ENCODE measurements at places on chromosomes 5 and 9. TPM values are rescaled to one million over a fixed set of nuclear protein-coding genes. Genes with fewer than 3 reads are reported as not detected.
A peak's percentile ranks its signal among the peaks of the same experiment; 100 is the strongest.

F2R gene
- total RNA-seq, result 7.1 TPM

LCN10 gene
- 1.6 TPM for total RNA-seq

IL4 gene
- not detected for total RNA-seq

CAMK2A gene
- 0.19 TPM for total RNA-seq

PCDHA11 gene
- total RNA-seq, result 0.91 TPM

TMCO6 gene
- 8.3 TPM for total RNA-seq

PIP5K1B gene
- total RNA-seq, result 5.3 TPM

KIF2A gene
- total RNA-seq, result 14.0 TPM

- H3K27me3 ChIP-seq, result no peaks in the 10 kb centered on the region
- H3K27ac ChIP-seq, result no peak overlapping the region
- peaks cover 18% of the 10 kb centered on the region for H3K4me1 ChIP-seq
- no peak overlapping the region for H3K4me3 ChIP-seq
Measured at GRCh38 chr5:115460472-115460871, 84.1 kb downstream of the FEM1C start.

DNA sequence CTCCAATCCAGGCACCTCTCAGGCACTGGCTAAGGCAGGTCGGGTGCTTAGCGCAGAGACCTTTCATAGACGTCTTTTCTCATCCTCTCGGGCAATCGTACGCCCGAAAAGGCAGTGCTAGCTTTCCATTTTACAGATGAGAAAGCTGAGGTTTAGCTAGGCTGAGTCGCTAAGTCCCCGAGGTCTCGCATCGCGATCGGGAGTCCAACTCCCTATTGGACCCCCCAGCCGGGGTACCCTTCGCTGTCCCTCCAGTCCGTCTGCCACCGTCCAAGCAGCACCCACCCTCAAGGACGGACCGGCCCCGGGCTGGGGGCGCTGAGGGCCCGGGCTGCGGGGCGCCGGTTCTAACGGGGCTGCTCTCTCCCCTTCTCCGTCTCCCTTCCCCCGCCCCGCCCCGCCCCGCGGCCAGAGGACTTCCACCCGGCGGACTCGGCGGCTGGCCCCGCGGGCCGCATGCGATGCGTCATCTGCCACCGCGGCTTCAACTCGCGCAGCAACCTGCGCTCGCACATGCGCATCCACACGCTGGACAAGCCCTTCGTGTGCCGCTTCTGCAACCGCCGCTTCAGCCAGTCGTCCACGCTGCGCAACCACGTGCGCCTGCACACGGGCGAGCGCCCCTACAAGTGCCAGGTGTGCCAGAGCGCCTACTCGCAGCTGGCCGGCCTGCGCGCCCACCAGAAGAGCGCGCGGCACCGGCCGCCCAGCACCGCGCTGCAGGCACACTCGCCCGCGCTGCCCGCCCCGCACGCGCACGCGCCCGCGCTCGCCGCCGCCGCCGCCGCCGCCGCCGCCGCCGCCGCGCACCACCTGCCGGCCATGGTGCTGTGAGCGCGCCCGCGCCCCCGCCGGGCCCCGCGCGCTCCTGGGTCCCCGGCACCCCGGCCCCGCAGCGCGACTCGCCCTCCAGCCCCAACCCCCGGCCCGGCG is 12.5 kb upstream of the EXOSC2 start:
- no peaks in the 10 kb centered on the region for H3K27me3 ChIP-seq
- peak overlapping the region; percentile 26 for H3K4me3 ChIP-seq
- DNase-seq, result peak; percentile 61
- no peaks in the 10 kb centered on the region for H3K36me3 ChIP-seq
- H3K27ac ChIP-seq, result no peak overlapping the region
- no peaks in the 10 kb centered on the region for H3K4me1 ChIP-seq

GRCh38 chr9:14283276-14283675 is 30.7 kb downstream of the NFIB start:
- peaks cover 13% of the 10 kb centered on the region for H3K4me1 ChIP-seq
- no peak for DNase-seq
- H3K27me3 ChIP-seq, result no peaks in the 10 kb centered on the region
- H3K27ac ChIP-seq, result no peak overlapping the region
- H3K36me3 ChIP-seq, result no peaks in the 10 kb centered on the region

GRCh38 chr9:2496169-2496568 is 125.4 kb upstream of the VLDLR start:
- H3K36me3 ChIP-seq, result no peaks in the 10 kb centered on the region
- H3K27me3 ChIP-seq, result no peaks in the 10 kb centered on the region
- H3K4me1 ChIP-seq, result no peaks in the 10 kb centered on the region
- no peak overlapping the region for H3K27ac ChIP-seq
- no peak for DNase-seq

GRCh38 chr9:134391319-134392231 is 65.3 kb downstream of the RXRA start:
- H3K27ac ChIP-seq, result no peak overlapping the region
- H3K36me3 ChIP-seq, result no peaks in the 10 kb centered on the region
- H3K4me3 ChIP-seq, result no peak overlapping the region
- no peak for DNase-seq

- DNase-seq, result no peak
- no peaks in the 10 kb centered on the region for H3K36me3 ChIP-seq
- no peaks in the 10 kb centered on the region for H3K27me3 ChIP-seq
Measured at GRCh38 chr5:59522201-59522831, 371.2 kb downstream of the PDE4D start.

DNA sequence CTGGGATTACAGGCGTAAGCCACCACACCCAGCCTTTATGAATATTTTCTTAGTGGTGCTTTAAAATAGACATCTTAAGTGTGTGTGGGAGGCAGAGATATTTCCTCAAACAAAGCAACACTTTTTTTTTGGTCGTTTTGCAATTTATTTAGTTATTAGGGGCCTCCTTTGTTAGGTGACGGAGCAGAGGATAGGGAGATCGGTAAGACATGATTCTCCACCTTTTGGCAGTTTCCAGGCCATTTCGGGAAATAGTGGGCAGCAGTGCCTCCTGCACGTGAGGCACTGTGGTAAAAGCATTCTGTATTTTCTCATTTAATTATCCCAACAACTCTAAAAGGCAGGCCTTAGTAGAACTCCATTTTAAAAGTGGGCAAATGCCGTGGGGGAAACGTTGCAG is 1.9 kb downstream of the OCLN start:
- no peaks in the 10 kb centered on the region for H3K36me3 ChIP-seq
- peaks cover 27% of the 10 kb centered on the region for H3K4me1 ChIP-seq
- peak overlapping the region; percentile 85 for H3K4me3 ChIP-seq
- DNase-seq, result no peak
- no peaks in the 10 kb centered on the region for H3K27me3 ChIP-seq
- H3K27ac ChIP-seq, result no peak overlapping the region

DNA sequence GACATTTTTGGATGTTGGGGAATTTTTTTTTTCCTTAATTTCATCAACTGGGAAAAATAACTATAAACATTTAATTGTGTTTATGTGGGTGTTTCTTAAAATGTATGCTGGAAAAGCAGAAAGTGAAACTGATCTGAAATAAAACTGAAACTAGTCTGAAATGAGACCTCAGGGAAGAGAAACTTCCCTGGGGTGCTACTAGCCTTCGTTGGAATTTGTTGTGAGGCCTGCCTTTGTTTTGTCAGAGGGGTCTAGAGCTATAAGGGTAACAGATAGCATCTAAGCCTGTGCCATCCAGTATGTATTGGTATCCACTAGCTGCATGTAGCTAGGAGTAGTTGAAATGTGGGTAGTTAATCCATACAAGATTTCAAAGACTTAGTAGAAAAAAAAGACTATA is 10.4 kb downstream of the ZNF618 start:
- DNase-seq, result no peak
- H3K36me3 ChIP-seq, result no peaks in the 10 kb centered on the region

DNA sequence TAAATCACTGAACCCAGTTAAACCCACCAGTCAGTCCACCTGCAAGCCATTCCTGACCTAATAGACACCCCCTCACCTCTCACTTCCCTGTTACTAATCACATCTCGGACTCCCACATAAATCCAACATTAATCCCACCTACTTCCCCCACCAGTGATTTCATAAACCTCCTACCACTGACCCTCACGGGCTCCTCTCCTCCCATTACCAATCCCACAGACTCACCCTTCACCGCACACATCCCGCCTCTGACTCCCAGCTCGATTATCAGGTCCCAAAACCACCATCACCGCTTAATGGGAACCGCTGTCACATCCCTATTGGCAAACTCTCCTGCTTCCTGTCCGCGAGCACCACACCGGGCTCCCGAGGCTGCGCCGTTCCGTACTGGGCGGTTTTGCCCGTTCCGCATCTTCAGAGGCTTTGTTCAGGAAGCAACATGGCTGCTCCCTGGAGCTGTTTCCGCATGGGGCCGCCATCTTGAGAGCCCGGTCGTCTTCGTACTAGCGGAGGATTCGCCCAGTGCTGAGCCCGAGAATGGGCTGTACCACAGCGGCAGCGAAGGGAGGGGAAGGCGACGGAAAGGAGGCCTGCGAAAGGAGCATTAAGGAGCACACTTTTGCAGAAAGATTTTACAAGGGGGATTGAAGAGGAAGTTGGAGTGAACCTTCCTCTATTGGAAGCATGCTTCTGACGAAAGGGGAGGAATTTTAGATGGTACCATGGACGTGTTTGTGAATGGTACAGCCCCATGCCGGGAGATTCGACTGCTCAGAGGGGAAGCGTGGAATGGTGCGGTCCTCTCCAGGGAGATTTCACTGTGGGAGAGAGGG is at the start of gene ZNF300:
Gene ZNF300 (minus strand): TSS at position 502 of the 833 bp plus-strand sequence. CDS start 1,825 bp downstream, outside the sequence.
- no peaks in the 10 kb centered on the region for H3K4me1 ChIP-seq
- H3K36me3 ChIP-seq, result no peaks in the 10 kb centered on the region
- peak within 1 kb of the TSS; percentile 35 for H3K27ac ChIP-seq
- H3K4me3 ChIP-seq, result peak within 1 kb of the TSS; percentile 22

DNA sequence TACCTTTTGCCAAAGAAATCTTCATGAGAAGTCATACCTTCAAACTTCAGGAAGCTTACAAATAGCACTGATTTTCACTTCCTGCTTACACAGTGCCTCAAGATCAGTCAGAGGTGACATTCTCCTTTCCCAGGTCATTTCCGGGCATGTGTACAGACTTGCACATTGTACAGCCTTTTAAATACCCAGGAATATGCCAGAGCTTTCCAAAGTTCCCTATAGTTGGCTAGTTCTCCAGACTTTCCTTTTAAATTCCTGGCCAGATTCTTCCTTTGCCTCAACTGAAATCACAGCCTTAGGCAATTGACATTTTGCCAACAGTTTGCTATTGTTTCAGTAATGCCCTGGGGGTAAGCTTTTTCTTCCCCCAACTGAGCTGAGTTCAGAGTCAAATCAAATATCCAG is 47.2 kb downstream of the RFX3 start:
- no peak for DNase-seq
- no peak overlapping the region for H3K4me3 ChIP-seq
- H3K4me1 ChIP-seq, result no peaks in the 10 kb centered on the region

DNA sequence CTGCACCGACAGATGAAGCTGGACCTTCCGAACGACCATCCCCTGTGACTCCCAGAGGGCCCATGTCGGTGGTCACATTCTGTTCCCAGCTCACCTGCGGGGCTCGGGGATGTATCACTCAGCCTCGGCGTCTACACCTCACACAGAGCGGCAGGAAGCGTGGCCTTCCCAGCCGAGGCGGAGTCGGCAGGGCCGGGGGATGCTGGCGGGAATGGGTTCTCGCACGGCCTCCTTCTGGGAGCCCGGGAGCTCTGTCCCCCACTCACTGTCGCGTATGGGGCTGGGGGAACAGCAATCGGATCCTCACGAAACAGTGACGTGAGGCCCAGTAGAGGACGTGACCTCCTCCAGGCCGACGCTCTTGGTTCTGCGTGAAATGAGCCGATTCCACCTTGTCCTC is 20.4 kb downstream of the NACC2 start:
- H3K36me3 ChIP-seq, result no peaks in the 10 kb centered on the region
- no peak overlapping the region for H3K27ac ChIP-seq
- H3K4me1 ChIP-seq, result no peaks in the 10 kb centered on the region

DNA sequence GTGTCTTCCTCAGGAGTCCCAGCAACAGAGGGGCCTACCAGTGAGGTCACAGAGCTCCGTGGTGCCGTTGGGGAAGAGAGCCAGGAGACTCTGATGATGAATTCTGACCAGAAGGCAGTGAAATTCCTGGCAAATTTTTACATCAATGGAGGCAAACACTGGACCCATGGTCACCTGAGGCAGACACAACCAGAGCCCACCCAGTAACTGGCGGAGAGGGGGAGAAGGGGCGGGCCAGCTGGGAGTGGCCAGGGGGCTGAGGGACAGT is at the start of gene STPG3:
Gene STPG3 (plus strand): TSS at position 93 of the 268 bp plus-strand sequence. CDS start 1 bp downstream, at position 94.
- peaks cover 9% of the 10 kb centered on the region for H3K4me1 ChIP-seq
- no peak for DNase-seq
- no peaks in the 10 kb centered on the region for H3K27me3 ChIP-seq
- H3K4me3 ChIP-seq, result no peak within 1 kb of the TSS

- no peaks in the 10 kb centered on the region for H3K4me1 ChIP-seq
- H3K4me3 ChIP-seq, result no peak overlapping the region
- H3K27me3 ChIP-seq, result no peaks in the 10 kb centered on the region
Measured at GRCh38 chr9:126367616-126368015, 41.0 kb downstream of the MVB12B start.

- no peaks in the 10 kb centered on the region for H3K36me3 ChIP-seq
- DNase-seq, result no peak
- no peaks in the 10 kb centered on the region for H3K4me1 ChIP-seq
- no peaks in the 10 kb centered on the region for H3K27me3 ChIP-seq
Measured at GRCh38 chr5:59042201-59043055, 459.6 kb downstream of the RAB3C start.

GRCh38 chr5:80864109-80864508 is 96.1 kb upstream of the RASGRF2 start:
- H3K4me1 ChIP-seq, result no peaks in the 10 kb centered on the region
- H3K27me3 ChIP-seq, result no peaks in the 10 kb centered on the region
- no peak overlapping the region for H3K27ac ChIP-seq
- H3K4me3 ChIP-seq, result no peak overlapping the region

Measured in pancreas (tissue), 10 donors.